ENCODE measurements at places on chromosomes 5 and 9. TPM values are rescaled to one million over a fixed set of nuclear protein-coding genes. Genes with fewer than 3 reads are reported as not detected.

- H3K27ac ChIP-seq = peak overlapping the region; percentile 37
- no peaks in the 10 kb centered on the region for H3K4me1 ChIP-seq
- H3K36me3 ChIP-seq = no peaks in the 10 kb centered on the region
- H3K4me3 ChIP-seq = no peak overlapping the region
- no peak for DNase-seq
Measured at GRCh38 chr9:13266167-13266566, 13.3 kb downstream of the MPDZ start.

- peak; percentile 9 for DNase-seq
- no peaks in the 10 kb centered on the region for H3K4me1 ChIP-seq
- no peak overlapping the region for H3K27ac ChIP-seq
- no peak overlapping the region for H3K4me3 ChIP-seq
Measured at GRCh38 chr9:36748322-36748899, 175.7 kb downstream of the MELK start.

GRCh38 chr5:69454460-69455249 is 37.9 kb upstream of the OCLN start:
- no peaks in the 10 kb centered on the region for H3K27me3 ChIP-seq
- H3K4me3 ChIP-seq = no peak overlapping the region
- H3K4me1 ChIP-seq = no peaks in the 10 kb centered on the region
- no peak overlapping the region for H3K27ac ChIP-seq

Gene MZB1
- 2.1 TPM for total RNA-seq

- H3K36me3 ChIP-seq = no peaks in the 10 kb centered on the region
- H3K27ac ChIP-seq = no peak overlapping the region
- DNase-seq = no peak
Measured at GRCh38 chr5:72845889-72846288, 29.4 kb downstream of the TNPO1 start.

DNA sequence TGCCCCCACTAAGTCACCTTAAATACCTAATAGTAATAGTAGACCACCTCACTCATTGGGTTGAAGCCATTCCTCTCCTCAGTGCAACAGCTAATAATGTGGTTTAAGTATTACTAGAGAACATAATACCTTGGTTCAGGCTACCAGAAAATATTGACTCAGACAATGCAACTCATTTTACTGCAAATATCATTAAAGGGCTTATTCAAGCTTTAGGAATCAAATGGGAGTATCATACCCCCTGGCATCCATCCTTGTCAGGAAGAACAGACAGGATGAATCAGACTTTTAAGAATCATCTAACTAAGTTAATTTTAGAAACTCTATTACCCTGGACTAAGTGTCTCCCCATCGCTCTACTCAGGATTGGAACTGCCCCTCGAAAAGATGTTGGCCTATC is 6.8 kb upstream of the RNF180 start:
- H3K4me1 ChIP-seq = no peaks in the 10 kb centered on the region
- no peak overlapping the region for H3K4me3 ChIP-seq
- DNase-seq = no peak
- H3K36me3 ChIP-seq = no peaks in the 10 kb centered on the region

Gene NR2F1
- total RNA-seq = 81.3 TPM

DNA sequence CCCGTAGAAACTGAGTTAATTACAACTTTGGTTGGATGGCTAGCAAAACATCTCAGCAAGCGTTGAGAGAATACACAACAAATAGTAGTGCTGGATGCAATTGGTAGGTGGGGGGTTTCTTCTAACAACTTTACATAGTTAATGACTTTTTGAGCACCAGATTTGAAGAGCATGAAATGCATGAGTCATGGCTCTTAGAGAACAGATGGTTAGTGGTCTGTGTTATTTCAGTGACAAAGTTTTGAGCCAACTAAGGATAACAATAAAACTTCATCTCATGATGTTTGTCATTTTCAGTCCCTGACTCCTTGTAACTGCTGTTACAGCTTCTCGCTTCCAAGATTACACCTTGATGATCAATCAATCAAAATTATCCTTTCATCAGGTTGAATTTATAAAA is 399.0 kb upstream of the BRINP1 start:
- H3K27ac ChIP-seq = no peak overlapping the region
- H3K4me1 ChIP-seq = no peaks in the 10 kb centered on the region
- H3K4me3 ChIP-seq = no peak overlapping the region
- no peaks in the 10 kb centered on the region for H3K27me3 ChIP-seq

DNA sequence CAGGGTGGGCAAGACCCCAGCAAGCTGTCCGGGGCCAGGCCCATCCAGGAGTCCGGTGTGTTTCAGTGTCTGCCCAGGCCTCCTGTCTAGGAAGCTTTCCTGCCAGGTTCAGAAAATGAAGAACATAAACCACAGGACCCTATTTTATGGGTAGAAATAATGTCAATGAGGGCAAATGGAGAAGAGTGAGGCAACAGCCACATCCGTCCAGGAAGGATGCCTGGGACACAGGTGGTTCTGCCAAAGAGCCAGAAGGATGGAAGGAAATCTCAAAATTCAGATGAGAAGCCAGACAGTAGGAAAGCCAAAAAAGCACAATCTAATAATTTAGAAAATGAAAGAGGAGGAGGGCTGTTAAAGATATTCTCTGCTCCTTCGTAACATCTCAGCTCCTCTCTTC is 262.3 kb downstream of the AUH start:
- H3K36me3 ChIP-seq = no peaks in the 10 kb centered on the region
- H3K27ac ChIP-seq = peak overlapping the region; percentile 82
- H3K27me3 ChIP-seq = no peaks in the 10 kb centered on the region
- no peak overlapping the region for H3K4me3 ChIP-seq
- no peaks in the 10 kb centered on the region for H3K4me1 ChIP-seq
- no peak for DNase-seq

DNA sequence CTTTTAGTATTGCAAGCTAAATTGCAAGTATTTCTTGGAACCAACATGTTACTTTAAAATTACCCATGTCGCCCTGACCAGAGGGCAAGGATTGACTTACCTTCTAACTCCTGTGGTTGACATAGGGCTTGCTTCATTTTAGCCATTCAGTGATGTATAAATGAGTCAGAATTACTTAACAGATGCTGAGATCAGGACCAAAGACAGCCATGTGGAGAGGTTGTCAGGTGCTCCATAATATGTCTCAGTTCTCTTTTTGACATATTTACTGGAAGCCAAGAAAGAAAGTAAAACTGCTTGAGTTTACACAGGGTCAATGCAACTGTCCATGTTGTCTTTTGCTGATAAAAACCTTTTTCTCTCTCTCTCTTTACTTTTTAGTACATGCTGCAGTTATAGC is 33.2 kb downstream of the F2RL2 start:
- DNase-seq = no peak
- H3K4me1 ChIP-seq = no peaks in the 10 kb centered on the region
- no peak overlapping the region for H3K27ac ChIP-seq
- no peaks in the 10 kb centered on the region for H3K27me3 ChIP-seq
- no peaks in the 10 kb centered on the region for H3K36me3 ChIP-seq
- no peak overlapping the region for H3K4me3 ChIP-seq
